NCI-H2171 (cell line): ENCODE measurements at places on chromosomes 13 and 19.
A peak's percentile ranks its signal among the peaks of the same experiment; 100 is the strongest.

GRCh38 chr13:80630685-80631121 is 289.8 kb upstream of the SPRY2 start:
- DNase-seq: no peak

GRCh38 chr13:21413013-21413412 is 46.1 kb downstream of the ZDHHC20 start:
- no peak for DNase-seq

- no peak for DNase-seq
These were observed 11.6 kb downstream of the SHKBP1 start for GRCh38 chr19:40588110-40588854.

GRCh38 chr19:39474139-39474620 is 6.5 kb upstream of the TIMM50 start:
- peak; percentile 13 for DNase-seq

DNA sequence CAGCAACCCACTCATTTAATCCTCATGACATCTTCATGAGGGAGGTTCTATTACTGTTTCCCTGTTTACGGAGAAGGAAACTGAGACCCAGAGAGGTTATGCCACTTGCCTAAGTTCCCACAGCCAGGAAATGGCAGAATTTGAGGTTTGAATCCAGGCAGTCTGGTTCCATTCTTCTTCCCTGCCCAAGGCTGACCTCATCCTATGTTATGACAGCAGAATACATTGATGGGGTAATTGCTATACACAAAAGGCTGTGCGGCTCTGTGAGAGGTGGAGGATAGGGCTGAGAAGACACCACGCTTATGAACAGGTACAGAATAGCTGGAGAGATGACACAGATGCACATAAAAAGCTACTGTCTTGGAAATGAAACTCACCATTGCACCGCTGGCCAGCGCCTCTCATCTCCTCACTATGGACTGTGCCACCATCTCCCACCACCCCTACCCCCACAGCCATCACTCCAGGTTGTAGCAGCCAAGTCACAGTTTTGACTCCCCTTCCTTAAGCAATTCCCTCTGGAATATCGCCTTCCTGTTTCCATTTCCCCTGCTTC is 11.5 kb downstream of the MAG start:
- DNase-seq: no peak

GRCh38 chr13:78045916-78046315 is 127.3 kb upstream of the EDNRB start:
- no peak for DNase-seq

DNA sequence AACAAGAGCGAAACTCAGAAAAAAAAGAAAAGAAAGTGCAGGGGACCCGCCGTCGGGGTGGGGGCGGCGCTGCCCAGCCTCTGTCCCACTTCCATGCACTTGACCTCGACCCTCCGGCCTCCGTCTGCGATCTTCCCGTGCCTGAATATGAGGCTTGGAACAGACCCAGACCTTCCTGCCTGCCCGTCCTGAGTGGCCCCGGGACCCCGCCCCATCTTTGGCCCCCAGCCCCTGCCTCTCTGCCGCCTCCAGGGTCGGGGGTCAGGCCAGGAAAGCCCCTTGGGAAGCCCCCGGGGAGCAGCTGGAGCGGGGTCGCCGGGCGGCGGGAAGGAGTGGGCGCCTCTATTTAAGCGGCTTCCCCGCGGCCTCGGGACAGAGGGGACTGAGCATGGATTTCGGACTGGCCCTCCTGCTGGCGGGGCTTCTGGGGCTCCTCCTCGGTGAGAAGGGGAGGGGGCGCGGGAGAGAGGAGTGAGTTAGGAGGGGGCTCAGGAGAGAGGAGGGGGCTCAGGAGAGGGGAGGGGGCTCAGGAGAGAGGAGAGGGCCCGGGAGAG is at the start of gene MADCAM1:
TSS of gene MADCAM1 (plus strand) at position 375 of the 554 bp plus-strand sequence. CDS start at position 389, 14 bp downstream.
- no peak for DNase-seq

DNA sequence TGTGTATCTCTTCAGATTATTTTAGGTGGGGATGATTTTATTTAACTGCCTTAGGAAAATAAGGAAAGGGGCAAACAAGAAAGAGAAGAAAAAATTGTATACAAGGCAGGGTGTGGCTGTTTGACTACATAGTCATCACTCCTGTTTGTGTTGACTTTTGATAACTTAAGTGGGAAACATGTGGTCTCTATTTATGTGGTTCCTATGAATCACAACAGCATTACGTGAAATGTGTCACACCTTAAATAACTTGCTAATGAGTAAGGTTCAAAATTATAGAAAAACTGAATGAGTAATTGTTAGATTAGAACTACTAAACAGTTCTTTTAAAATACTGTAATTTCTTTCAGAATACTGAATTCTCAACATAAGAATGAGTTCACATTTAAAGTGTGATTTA is 69.3 kb downstream of the LMO7 start:
- no peak for DNase-seq

- DNase-seq: no peak
These were observed 900 bp downstream of the PPP1R13L start for GRCh38 chr19:45403781-45404556.

DNA sequence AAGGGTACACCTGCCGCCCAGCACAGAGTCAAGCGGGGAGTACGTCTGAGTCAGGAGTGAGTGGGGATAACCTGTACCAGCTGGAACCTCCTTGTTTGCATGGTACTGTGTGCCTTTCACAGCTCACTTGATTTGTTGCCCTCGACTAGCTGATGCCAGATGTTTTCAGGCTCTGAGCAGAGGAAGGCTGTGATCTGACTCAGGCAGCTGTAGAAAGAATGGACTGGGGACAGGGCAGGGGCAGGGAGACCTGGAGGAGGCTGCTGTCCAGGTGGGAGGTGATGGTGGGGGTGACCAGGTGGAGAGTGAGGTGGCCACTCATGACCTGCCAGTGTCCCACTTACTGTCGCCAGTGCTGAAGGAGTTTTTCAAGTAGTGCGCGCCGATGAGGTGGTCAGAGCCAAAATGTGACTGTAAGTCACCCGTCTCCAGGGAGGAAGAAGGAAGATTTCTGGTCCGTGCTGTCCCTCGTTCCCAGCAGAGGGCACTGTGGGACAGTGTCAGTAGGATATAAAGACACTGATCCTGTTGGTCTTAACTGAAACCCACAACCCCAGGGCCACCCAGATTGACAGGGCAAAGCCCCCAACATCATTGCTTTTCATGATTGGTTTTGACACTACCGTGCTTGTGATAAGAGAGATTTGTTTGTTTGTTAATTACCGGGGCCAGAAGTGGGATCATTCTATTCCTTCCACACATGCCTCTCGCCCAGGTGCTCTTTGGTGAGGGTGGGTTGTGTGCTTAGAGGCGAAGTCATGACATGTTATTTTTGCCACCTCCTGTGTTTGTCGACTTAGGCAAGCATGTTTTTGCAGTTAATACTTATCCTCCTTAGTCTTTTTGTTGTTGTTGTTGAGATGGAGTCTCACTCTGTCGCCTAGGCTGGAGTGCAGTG is 128.4 kb downstream of the DPF1 start:
- peak; percentile 68 for DNase-seq

GRCh38 chr13:63117710-63118109 is 1702.1 kb upstream of the PCDH20 start:
- DNase-seq: no peak

GRCh38 chr13:29284726-29285125 is 310.8 kb downstream of the SLC7A1 start:
- DNase-seq: no peak

- DNase-seq: no peak
These were observed 77.0 kb downstream of the TM9SF2 start for GRCh38 chr13:99577934-99578917.

- DNase-seq: no peak
These were observed 24.8 kb upstream of the LAIR1 start for GRCh38 chr19:54389553-54389952.

- DNase-seq: peak; percentile 63
These were observed 6.1 kb downstream of the ATP13A1 start for GRCh38 chr19:19657397-19657783.

DNA sequence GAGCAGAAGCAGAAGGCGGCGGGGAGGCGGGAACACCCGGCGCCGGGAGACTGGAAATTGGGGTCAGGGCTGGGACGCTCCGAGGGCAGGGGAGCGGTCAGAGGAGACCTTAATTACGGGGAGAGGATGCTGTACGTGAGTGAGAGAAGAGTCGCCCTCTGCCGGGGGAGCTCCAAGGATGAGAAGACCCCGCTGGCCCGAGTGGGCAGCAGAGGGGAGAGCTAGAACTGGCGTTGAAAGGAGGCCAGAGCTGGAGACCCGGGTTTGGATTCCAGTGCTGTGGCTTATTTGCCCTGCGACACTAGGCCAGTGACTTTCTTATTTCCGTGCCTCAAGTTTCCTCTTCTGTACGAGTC is 536 bp downstream of the FAM32A start:
- peak; percentile 3 for DNase-seq

DNA sequence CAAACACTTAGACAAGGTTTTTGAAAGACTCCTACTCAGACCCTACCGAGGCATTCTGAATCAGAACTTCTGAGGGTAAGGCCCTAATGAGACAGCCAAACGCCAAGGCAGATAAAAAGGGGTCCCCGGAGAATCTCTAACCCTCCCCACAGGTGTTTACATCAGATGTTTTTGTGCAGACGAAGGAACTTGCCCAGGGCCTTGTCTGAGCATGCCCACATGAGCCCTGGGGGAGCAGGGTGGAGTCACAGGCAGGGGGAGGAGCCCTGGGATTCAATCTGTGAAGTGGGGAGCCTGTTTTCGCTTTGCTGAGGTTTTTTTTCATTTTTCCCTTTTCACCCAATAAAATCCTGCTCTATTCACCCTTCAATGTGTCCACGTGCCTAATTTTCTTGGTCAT is 61.6 kb upstream of the MED4 start:
- DNase-seq: peak; percentile 94

- DNase-seq: no peak
These were observed 16.3 kb downstream of the EPS8L1 start for GRCh38 chr19:55091955-55092354.

- DNase-seq: no peak
These were observed 260.4 kb upstream of the MIR17HG start for GRCh38 chr13:91086936-91087716.

DNA sequence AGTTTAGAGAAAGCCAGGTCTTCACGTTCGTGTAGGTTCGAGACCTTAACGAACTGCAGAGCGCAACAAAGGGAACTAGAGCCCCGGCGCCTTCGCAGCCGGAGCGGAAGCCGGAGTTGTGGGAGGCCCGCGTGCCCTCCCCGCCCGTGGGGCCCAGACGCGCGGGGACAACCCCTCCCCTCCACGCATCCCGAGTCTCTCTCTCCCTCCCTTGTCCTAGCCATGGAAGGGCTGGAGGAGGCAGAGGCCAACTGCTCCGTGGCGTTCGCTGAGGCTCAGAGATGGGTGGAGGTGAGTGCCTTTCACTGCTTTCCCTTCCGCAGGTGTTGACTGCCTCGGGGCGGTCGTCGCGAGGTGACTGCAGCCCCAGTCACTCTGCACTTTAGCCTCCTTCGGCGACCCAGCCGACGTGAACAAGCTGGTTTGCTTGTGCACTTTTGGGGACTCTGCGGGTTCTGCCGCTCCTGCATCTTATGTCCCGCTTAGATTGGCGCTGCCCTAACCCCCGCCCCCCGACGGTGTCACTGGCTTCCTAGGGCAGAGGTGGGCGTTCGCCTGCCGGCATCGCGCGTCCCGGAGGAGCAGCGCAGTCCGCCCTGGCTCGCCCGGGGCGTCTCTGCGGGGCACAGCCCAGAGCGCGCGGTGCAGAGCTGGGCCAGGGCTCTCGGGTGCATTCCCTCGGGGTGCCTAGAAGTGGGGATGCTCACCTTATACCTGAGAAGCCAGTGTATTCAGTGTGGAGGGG is 478 bp downstream of the LMO7 start:
- DNase-seq: no peak

DNA sequence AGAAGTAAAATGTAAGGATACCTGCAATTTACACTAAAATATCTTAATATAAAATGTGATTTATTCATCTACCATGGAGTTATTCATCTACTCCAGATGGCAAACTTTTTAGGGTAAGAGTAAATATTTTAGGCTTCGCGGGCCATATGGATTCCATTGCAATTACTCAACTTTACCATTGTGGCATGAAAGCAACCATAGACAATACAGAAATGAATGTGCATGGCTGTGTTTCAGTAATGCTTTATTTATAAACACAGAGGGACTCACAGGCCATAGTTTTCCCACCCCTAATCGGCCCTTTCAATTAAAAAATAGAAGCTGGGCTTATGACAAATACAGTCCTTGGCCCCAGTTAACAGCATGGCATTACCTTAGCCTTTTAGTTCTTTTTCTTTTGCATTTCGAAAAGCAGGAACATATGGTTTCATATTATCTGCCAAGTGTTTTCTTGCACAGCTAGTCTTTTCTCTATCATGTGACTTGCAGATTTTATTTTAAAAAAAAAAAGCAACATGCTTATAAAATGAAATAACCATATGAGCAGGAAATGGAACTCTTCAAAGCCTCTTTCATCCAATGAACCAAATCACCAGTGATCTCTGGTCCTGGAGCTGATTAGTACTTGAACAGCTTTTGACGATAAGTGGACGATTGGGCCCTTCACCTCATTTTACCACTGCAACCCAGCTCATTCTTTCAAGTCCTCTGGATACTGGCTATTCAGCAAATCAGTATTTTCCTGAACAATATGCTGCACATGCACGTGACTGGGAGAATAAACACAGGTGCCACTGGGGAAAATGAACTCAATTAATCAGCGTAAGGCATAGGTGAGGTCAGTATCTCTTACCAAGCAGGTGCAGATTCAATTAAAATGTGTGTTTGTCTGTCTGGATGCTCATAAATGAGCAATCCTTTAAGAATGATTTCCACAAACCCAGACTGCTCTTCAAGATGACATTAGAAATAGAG is 63.9 kb downstream of the LHFPL6 start:
- no peak for DNase-seq

DNA sequence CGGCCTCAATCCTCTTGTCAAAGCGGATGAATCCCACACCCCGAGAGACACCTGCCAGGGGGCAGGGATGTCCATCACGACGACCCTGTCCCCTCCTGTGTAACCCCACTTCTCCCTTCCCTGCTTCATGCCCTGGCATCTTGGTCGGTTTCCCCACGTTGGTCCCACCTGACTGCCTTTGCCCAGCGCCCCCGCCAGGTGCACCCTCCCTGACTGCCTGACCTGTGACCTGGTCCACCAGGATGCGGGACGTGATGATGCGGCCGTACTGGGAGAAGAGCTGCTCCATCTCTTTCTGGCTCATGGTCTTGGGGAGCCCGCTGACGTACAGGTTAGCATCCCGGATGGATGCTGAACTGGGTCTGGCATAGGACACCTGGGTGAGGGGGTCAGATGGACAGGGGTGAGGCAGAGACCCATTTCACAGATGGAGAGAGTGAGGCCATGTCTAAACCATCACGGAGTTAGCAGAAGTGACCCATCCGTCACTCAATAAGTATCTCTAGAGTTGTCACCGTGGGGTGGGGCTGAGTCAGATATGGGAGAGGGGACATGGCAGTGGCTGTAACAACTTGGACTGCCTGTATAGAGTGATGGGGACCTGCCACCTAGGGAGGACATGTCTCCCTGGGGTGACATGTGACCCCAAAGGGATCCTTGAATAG is 22.5 kb downstream of the ELAVL3 start:
- DNase-seq: no peak

DNA sequence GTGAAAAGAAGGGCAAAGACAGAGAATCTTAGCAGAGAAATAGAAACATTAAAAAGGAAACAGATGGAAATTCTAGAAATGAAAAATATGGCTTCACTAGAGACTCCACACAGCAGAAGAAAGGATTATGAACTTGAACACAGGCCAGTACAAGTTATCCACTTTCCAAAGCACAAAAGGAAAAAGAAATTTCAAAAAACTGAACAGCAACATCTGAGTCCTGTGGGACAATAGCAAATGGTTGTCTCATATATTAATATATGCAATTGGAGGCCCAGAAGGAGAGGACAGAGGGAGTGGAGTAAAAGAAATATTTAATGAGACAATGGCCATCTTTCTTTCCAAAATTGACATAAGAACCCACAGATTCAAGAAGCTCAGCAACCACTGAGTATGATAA is 141.7 kb upstream of the GJB6 start:
- DNase-seq: no peak
